AG20443 (cell line): ENCODE measurements at places on chromosomes 6 and 20.
A peak's percentile ranks its signal among the peaks of the same experiment; 100 is the strongest.

- no peak for DNase-seq
Measured at GRCh38 chr6:37418722-37419121, 14.3 kb upstream of the CMTR1 start.

GRCh38 chr6:111843347-111844147 lies 29.7 kb downstream of the FYN start:
- no peak for DNase-seq

DNA sequence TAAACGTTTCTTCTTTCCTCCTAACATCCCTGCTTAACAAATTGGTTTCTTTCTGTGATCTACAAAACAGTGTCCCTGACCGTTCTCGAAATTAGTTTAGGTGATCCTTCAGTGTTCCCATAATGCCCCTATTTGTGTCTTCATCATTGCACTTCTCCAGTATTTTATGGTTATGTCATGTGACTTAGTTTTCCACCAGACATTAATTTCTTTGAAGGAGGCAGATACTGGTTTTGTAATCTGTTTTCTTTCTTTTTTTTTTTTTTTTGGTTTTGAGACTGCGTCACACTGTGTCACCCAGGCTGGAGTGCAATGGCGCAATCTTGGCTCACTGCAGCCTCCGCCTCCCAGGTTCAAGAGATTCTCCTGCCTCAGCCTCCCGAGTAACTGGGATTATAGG lies 49.2 kb downstream of the FAM217A start:
- no peak for DNase-seq

DNA sequence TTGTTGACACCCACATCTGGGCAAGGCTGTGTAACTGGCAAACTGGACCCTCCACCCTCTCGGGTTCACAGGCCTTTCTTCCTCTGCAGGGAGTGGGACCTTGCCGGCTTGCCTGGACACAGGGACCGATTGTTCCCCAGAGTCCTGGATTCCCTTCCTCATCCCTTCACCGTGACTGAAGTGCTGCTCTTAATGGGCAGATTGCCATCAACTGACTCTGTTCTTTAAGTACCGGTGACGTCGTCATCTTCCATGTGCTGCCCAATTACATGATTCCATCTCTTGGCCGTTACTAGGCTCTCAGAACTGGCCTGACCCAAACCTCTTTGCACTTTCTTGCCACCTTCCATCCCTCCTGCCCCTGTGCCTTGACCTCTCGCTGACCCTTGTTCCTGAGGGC lies 85.4 kb downstream of the EYA4 start:
- no peak for DNase-seq

DNA sequence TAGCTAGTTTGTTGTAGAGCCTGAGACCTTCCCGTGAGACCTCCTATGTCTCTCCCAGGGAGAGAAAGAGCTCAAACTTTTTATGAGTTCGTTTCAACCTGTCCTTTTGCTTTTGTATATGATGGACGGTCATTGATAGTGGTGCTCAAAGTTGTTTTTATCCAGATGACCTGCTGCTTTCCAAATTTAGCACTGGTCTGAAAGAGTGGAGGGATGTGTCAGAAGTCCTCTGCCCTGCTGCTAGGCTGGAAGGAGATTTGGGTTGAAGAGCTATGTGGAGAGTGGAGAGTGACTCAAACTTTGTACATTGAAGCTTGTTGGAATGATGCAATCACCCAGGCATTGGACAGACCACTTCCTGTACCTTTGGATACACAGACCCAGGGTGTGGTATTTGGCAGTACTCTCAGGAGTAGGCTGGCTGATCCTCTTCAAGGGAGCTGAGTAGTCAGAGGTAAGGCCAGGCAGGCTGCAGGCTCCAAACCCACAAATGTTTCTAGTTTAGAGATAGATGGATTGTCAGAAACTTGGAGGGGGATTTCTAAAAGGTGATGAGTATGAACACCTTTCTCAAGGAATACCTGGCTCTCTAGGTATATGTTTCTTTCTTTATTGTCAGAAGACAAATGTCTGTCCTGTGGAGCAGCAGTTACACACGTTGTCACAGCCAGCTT lies 49.4 kb upstream of the RREB1 start:
- peak; percentile 87 for DNase-seq

- no peak for DNase-seq
Measured at GRCh38 chr6:52325695-52326471, 36.1 kb upstream of the PAQR8 start.

DNA sequence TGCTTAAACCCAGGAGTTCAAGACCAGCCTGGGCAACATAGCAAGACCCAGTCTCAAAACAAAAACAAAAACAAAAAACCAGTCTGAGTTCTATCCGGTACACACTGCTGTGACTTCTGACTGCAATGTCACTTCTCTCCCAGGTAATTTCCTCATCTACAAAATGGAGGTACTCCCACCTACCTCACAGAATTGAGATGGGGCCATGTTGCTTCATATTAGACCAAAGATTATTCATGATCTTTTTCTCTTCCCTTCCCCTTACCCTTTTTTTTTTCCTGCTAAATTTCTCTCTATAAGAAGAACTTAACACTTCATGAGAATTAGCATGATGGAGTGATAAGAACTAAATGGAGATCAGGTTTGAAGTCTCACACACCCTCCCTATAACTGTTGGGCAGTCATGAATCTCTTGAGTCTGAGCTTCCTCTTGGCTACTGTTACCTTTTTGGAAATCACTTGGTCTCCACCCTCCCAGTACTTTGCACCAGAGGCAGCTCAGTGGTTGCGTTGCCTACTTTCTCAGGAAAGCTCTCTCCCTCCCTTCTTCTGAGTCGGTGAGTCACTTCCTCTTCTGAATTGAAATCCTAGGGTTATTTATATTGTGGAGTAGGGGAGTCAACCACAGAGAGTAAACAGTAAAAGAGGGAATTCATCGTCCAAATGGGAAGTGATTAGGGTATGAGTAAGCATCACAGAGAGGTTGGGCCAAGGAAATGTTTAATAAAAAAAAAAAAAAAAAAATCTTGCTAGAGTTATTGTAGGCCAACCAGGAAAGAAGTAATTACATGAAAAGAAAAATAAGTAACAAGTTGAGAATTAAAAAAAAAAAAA lies 59.9 kb upstream of the MAP7 start:
- DNase-seq, result peak; percentile 89

DNA sequence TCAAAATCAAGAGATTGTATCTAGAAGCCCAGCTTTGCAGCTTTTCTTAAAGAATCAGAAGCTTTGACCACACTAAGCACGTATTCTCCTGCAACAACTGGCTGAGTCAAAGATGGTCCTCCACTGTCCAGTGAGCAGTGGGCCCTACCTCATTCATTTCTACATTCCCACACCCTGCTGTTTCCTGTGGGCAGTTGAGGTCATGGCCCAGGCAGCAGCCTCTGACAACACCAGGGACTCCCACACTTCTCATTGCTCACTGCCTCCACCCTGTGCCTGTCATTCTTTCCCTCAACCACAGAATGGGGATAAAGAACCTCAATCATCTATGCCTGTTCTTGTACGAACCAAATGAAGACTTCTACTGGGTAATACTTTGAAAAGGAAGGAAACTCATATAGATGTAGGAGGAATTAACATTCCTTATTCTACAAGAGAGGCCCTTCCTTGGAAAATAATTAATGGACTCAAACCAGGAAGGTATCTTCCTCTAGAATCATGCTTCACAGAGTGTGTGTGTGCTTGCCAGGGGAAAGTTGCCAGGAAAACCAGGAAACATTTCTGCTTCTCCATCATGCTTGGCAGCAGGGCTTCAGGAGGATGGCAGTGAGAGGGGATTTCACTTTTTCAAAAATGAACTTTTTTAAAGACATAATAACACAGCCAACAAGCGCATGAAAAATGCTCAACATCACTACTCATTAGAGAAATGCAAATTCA lies 191.7 kb upstream of the RIN2 start:
- DNase-seq, result no peak

DNA sequence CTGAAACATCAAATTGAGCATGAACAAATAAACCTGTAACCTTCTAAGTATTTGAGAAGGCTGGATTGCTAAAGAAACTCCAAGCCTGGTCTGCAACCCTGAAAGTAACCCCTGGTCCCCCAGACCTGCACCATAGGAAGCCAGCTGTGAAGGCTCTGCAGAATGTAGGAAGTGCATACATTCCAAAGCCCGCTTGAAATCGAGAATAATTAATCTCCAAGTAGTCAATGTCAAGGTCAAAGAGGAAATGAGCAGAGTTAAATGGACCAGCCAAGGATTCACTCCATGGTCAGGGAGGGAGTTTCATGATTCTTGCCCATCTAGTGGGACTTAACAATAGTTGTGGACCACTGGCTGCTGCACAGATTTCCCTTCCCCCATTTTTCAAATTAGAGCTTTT lies 107.6 kb upstream of the RNF24 start:
- no peak for DNase-seq

GRCh38 chr20:45792317-45793118 lies 764 bp downstream of the DNTTIP1 start:
- no peak for DNase-seq

DNA sequence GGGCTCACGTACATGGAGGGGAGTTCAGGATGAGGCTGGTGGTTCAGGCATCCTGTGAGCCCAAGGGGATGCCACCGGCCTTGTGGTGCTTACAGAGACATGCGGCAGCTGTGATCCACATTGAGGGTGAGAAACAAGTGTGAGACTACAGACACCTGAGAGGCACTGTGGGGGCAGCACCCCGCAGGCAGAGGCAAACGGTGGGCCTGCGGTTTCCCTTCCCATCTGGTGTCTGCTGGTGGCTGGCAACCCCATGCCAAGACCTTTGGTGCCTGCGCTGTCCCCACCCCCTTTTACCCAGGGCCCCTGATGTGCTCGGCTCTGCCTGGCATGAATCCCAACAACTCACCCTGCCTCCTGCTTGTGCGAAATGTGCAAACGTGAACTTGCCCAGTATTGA lies 42.0 kb downstream of the ERMARD start:
- no peak for DNase-seq

DNA sequence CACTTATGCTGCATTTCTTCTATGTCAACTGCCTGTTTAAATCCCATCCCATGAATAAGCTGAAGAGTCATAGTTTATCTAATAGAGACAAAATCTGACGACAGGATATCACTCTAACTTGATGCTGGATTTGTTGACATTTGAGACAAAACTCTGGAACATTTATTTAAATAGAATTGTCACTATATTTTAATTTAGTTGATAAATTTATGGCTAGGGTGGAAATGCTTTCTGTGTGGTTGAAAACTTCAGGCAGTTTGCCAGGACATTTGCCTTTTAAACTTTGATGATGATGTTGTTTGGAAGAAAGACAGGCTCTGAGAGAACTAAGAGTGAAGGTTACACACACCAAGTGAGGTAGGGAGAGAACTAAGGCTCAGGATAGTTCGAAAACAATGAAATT lies 68.1 kb downstream of the GJA1 start:
- DNase-seq, result no peak
